T-helper 17 cell (primary cell): ENCODE measurements at places on chromosomes 5 and 9. TPM values are rescaled to one million over a fixed set of nuclear protein-coding genes. Genes with fewer than 3 reads are reported as not detected.

DNA sequence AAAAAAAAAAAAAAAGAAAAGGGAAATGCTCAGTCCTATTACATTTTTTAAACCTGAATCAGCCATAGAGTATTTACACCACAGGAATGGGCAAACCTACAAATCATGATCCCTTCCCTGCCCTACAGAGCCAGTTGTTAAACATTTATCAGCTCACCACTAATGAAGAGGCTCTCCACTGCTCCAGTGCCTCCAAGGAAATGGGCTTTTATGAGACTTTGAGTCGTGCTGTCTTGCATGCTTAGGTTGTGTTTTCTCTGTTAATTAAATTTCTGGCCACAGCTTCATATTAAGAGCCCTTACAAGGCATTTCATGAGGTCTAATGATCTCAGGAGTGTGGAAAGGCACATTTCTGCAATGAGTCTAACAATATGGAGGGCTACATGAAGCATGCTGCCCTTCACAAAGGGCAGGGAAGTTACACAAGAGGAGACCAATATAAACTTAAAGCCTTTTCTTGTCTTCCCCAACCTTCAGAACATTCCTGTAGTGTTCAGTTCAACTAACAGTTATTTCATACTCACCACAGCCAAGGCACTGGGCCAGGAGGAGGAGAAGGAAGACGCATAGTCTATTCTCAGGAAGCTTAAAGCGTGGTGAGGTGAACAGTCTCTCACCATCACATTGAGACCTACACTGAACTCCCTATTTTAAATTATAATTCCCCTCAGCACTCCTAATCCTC is 140.1 kb upstream of the ABCA1 start:
- H3K4me3 ChIP-seq, result no peak overlapping the region
- no peak overlapping the region for H3K27ac ChIP-seq
- H3K4me1 ChIP-seq, result peaks cover 13% of the 10 kb centered on the region
- no peak for DNase-seq
- no peaks in the 10 kb centered on the region for H3K27me3 ChIP-seq

DNA sequence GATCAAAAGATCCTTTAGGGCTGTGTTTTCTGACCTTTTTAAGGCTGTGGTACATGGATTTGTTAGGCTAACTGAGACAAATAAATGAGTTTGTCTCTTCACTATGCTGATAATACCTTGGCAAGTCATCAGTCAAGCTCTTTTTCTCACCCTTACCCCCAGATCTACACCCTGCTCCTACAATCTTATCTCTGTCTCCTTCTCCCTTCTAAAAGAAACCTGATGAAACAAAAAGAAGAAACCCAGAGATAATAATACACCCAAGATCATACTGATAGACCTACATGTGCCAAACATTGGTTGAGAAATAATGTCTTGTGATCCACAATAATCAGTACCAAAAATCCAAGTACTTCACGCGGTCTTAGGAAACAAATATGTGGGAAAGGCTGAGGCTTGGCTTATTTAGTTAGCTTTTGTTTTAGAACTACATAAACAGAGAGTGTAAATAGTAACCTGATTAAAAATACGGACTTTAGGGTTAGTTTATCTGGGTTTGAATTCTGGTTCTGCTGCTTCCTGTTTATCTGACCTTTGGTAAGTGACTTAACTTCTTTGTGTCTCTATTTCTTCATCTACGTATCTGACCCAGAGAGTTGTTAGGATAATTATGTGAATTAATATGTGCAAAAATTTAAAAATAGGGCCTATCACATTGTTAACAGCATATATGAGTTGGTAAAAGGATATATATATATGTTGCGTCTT is 24.8 kb upstream of the PDCD1LG2 start:
- H3K27me3 ChIP-seq, result no peaks in the 10 kb centered on the region
- no peak overlapping the region for H3K27ac ChIP-seq
- H3K36me3 ChIP-seq, result no peaks in the 10 kb centered on the region
- H3K4me3 ChIP-seq, result no peak overlapping the region
- no peak for DNase-seq
- no peaks in the 10 kb centered on the region for H3K4me1 ChIP-seq

The PLEKHG4B gene
- not detected for total RNA-seq

DNA sequence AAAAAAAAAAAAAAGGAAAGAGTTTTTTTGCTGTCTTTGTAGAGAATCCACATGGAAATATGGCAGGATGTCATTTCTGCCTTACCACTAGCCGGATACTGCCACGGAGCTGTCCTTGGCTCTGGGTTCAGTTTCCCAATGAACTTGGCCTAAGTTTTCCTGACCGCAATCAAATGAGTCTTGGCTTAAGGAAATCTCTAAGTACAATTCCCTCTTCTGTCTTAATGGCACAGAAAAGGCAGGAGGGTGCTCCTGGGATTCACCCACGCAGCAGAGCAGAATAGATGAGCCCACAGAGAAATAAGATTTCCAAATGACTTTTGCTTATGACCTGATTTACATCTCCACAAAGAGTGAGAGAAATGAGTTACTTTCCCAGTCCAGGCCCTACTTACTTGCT is 284.0 kb upstream of the VLDLR start:
- no peaks in the 10 kb centered on the region for H3K4me1 ChIP-seq
- no peak for DNase-seq
- no peak overlapping the region for H3K27ac ChIP-seq

DNA sequence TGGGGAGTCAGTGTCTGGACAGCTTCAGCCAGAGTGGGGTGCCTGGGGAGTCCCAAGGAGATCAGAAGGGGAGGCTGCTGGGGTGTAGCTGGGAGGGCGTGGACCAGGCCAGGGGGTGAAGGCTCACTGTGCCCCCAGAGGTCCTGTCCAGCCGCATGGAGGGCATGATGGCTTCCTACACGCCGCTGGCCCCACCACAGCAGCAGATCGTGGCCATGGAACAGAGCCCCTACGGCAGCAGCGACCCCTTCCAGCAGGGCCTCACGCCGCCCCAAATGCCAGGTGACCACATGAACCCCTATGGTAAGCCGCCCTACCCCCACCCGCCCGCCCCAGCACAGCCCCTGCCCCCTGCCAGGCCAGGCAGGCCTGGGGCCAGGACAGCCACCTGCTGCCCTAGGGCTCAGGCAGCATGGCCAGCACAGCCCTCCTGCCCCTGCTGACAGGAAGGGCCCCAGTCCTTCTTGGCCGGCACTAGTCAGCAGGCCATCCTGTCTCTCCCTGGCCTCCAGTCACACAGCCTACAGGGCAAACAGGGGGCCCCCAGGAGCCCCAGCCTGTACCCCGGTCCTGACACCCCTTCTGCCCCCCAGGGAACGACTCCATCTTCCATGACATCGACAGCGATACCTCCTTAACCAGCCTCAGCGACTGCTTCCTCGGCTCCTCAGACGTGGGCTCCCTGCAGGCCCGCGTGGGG is 82.1 kb downstream of the LMX1B start:
- H3K36me3 ChIP-seq, result peaks cover 2% of the 10 kb centered on the region
- DNase-seq, result no peak
- H3K27me3 ChIP-seq, result peaks cover 28% of the 10 kb centered on the region
- H3K4me3 ChIP-seq, result no peak overlapping the region
- H3K27ac ChIP-seq, result no peak overlapping the region

GRCh38 chr9:19199012-19199411 is 31.5 kb upstream of the DENND4C start:
- no peak overlapping the region for H3K27ac ChIP-seq
- H3K4me3 ChIP-seq, result no peak overlapping the region
- no peaks in the 10 kb centered on the region for H3K4me1 ChIP-seq

DNA sequence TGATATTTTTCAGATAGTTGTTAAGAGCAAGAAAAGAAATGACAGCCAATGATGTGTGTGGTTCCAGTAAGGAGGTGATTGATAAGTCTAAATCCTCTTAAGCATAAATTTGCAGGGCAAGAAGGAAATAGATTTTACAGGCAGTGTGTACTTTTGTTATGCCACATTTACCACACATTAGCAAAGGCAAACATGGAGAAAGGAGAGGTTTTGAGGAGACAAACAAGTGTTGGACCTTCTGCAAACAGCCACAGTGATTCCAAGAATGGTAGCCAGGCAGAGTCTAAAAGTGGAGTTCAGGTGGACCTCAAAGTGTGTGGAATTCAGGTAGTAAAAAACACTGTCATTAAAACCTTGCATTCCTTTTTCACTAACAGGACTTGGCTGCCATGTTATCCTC is 295.9 kb upstream of the ITGA1 start:
- no peaks in the 10 kb centered on the region for H3K4me1 ChIP-seq
- H3K27ac ChIP-seq, result no peak overlapping the region
- H3K4me3 ChIP-seq, result no peak overlapping the region
- DNase-seq, result no peak
- H3K27me3 ChIP-seq, result no peaks in the 10 kb centered on the region

The C7 gene
- total RNA-seq, result not detected

DNA sequence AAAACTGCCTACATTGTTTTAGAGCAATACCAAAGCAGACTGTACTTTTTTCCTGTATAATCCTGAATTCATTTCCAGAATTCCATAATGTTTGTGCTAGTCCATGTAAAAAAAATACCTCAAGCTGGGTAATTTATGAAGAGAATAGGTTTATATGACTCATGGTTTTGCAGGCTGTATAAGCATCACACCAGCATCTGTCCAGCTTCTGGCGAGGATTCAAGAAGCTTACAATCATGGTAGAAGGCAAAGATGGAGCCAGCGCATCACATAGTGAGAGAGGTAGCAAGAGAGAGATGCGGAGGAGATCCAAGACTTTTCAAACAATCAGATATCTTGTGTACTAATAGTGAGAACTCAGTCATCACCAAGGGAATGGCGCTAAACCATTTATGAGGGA is 280.3 kb upstream of the CDH9 start:
- H3K27me3 ChIP-seq, result no peaks in the 10 kb centered on the region
- no peak overlapping the region for H3K4me3 ChIP-seq
- no peak for DNase-seq
- no peaks in the 10 kb centered on the region for H3K36me3 ChIP-seq
- H3K4me1 ChIP-seq, result no peaks in the 10 kb centered on the region
- no peak overlapping the region for H3K27ac ChIP-seq

The IFNK gene
- not detected for total RNA-seq
